DMS79 (cell line): ENCODE measurements at places on chromosomes 2 and 18.
A peak's percentile ranks its signal among the peaks of the same experiment; 100 is the strongest.

- DNase-seq = no peak
These were observed 509.6 kb upstream of the TCF4 start for GRCh38 chr18:56097621-56098020.

- no peak for DNase-seq
These were observed 42.2 kb downstream of the TAF4B start for GRCh38 chr18:26268454-26268853.

GRCh38 chr18:21575656-21576055 is 24.8 kb downstream of the ESCO1 start:
- no peak for DNase-seq

DNA sequence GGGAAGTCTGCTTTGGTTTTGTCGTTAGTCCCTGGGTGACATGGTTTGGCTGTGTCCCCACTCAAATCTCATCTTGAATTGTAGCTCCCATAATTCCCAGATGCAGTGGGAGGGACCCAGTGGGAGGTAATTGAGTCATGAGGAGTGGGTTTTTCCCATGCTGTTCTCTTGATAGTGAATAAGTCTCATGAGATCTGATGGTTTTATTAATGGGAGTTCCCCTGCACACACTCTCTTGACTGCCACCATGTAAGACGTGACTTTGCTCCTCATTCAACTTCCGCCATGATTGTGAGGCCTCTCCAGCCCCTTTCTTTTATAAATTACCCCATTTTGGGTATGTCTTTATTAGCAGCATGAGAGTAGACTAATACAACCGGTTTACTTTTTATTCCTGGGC is 405.8 kb upstream of the ID2 start:
- DNase-seq = no peak

DNA sequence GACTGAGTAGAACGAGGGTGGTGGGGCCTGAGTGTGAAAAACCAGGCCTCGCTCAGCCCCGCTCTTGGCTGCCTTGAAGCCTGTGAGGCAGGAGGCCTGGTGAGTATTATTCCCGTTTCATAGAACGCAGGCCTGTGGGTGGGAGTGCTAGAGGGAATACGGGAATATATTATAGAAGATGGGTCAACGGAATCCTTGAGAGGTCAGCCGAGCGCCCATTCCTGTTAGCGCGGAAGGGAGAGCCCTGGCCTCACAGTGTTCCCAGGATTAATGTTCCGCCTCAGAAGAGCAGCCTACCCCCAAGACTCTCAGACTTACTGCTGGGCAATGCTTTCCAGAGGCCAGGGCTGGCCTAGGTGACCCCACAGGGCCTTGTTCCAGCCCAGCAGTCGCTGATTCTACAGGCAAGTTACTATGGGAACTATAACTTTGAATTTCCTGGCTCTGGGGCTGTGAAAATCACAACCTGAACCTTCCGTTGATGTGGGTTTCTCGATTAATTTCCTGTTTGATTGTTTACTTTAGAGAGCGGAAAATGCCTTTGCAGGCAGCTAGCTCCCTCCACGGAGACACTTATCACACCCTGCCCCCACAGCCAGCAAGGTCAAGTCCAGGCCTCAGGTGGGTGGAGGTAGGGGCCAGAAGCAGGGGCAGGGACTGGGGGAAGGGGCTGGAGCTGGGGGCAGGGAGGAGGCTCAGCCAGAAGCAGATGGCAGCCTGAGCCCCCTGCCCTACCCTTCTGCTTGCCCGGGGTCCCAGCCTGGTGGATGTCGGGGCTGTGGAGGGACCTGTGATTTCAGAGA is 108.3 kb downstream of the SMAD7 start:
- DNase-seq = no peak

DNA sequence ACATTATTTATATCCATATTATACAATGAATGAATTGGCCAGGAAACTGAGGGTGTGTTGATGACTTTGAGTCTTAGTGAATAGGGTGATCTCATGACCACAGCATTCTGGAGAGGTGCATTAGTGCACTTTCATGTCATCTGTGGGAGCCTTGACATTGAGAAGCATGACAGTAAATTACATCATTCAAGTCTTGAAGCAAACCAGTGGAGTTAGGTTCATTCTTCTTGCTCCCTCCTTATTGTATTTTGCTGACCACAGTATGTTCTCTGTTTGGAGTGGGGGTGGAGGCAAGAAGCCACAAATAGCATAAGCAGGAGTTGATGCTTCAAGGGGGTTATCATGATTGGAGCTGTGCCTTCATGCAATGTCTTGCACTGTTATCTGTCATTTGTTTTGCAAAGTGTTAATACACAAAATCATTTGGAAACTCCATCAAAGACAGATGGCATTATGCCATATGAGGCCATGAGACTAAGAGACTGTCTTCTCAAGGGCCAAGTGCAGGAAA is 680.2 kb downstream of the NYAP2 start:
- DNase-seq = no peak

GRCh38 chr2:1972011-1972410 is 227.7 kb upstream of the PXDN start:
- DNase-seq = no peak

- DNase-seq = no peak
These were observed 26.9 kb upstream of the CCBE1 start for GRCh38 chr18:59724103-59724502.

- DNase-seq = no peak
These were observed 80.4 kb downstream of the SH3RF3 start for GRCh38 chr2:109209412-109209811.

DNA sequence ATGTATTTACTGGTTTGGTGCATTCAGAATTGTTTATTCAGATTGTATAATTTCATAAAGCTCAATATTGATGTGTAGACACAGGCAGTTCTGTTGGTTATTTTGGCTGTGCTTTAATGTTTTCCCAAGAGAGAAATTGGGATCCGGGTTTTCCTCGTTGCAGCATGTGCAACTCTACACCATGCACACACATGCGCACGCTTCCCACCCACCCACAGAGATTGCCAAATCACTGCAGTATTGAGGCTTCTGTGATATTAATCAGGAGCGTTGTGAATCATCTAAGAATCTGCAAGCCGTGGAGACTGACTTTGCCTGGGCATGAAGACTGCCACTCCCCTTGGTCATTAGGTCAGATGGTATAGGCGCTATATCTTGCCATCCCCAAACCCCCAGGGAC is 571.5 kb downstream of the SLC4A3 start:
- DNase-seq = no peak

DNA sequence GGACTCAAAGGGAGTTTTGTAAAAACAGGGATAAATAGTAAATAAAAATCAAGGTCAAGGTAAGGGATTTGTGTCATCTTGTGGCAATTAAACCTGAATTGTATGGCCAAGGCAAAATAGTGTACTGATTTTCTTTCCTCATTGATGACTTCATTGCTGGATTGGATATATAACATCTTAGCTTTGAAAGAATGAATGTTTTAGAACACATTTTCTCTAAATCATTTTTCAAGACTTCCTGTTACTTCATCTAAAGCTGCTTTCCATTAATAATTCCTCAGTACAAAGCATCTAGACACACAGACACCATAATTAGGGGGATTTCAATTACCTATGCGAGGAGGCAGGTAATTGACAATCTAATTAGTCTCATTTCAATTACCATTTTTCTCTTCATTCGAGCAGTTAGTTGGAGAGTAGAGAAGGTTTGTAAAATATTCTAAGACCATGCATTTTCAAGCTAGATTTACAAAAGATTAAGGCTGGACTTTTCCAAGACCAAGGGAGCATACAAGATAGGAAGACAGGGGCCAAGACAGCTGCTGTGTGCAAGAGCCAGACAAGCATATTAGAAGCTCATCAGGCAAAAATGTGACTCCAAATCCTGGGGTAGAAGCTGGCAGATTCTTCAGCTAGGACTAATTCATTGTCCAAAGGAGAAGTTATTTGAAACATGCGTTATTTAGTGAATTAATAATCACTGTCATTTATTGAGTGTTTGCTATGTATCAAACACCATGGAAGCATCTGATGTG is 253.6 kb downstream of the EPHA4 start:
- no peak for DNase-seq

- no peak for DNase-seq
These were observed 40.0 kb upstream of the INPP4A start for GRCh38 chr2:98404556-98405250.

- no peak for DNase-seq
These were observed 93.9 kb downstream of the SH3RF3 start for GRCh38 chr2:109222825-109223471.

- DNase-seq = no peak
These were observed 1.5 kb upstream of the GPBAR1 start for GRCh38 chr2:218259099-218259961.

DNA sequence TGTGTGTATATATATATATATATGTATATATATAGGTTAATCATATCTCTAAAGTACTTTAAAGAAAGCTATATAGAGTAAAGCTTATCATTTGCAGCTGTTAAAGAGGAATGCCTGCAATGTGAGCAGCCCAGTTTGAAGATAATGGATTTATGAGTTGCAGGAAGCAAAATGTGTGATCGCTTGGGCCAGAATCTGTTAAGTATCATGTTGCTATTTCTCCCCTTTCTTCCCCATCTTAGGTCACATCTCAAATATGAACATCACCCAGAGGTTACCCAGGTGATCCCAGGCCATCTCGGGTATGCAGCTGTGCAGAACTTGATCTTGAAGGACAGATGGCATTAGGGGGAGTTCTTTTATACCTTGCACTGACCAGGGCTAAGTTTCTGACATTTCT is 316.5 kb downstream of the MTX2 start:
- no peak for DNase-seq

DNA sequence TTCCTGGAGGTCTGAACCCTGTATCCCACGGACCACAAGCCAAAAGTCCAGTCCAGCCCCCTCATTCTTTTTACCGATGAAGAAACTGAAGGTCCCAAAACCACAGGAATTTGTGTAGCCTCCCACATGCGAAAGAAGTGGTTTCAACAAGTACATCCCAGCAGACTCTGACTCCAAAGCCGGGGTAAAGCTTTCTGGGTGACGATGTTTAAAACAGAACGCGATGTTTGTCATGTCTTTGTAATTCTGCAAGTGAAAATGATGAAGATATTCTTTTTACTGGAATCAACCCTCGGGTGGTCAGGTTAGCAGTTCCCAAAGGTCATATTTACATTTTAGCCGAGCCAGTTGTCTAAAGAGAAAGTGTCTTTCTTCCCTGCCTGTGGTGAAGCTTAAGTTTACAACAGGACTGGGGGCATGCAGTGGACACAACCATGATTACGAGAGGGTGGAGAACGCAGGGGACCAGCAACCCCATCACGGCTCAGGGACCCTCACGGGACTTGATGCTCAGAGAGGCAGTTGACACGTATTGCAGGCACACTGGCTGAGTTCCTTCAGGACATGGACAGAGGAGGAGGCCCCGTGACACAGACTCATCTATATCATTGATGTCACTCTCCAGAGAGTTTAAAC is 17.8 kb upstream of the TMEM131 start:
- DNase-seq = no peak

DNA sequence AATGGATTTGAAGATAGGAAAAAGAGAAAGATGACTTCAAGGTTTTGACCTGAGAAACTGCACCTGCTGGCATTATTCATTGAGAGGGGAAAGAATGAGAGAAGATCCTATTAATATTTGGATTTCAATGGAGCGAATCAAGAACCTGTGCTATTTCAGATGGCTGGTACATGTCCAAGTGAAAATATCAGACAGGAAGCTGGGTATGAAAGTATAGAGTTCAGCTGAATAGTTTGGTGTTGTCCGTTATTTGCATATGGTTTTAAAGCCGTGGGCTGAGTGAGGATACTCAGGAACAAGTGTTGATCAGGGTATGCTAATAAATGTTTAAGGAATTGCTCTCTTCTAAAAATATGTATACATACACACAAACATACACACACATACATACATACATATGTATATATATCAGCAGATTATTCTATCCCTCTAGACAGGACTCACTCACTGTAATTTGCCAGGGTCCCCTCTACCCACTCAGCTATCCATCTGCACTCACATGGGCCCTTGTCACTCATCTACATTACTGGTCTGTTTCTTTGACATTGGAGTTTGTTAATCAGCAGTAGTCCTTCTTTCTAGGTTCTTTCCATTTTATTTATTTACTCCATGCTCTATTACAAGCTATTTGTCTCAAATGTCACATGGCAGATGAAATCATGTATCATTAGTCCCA is 33.9 kb upstream of the IKZF2 start:
- no peak for DNase-seq

DNA sequence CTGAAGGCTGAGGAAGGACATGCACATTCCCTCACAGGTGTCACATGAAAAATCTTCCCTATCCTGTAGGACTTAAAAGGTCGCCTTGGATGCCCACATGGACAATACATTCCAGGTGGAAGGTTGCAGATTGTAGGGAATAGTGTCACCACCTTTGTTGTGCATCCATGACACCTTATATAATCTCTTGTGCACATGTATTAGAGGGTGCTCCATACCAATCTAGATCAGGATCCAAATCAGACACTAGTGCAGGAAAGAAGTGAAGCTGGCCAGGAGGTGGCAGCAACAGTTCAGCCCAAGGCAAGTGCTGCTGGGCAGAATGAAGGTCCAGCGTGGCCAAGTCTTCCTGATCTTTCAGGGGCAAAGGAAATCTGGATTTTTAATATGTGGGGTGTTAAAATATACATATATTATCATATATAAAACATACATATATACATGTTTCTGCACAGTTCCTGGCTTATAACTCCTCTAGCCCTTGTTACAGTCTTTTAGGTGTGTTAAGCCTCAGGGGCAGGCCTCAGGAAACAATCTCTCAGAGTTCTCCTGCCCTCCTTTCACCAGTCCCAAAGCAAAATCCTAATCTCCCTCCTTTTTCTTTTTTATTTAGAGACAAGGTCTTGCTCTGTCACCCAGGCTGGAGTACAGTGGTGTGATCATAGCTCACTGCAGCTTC is 16.6 kb downstream of the NIF3L1 start:
- DNase-seq = peak; percentile 7

DNA sequence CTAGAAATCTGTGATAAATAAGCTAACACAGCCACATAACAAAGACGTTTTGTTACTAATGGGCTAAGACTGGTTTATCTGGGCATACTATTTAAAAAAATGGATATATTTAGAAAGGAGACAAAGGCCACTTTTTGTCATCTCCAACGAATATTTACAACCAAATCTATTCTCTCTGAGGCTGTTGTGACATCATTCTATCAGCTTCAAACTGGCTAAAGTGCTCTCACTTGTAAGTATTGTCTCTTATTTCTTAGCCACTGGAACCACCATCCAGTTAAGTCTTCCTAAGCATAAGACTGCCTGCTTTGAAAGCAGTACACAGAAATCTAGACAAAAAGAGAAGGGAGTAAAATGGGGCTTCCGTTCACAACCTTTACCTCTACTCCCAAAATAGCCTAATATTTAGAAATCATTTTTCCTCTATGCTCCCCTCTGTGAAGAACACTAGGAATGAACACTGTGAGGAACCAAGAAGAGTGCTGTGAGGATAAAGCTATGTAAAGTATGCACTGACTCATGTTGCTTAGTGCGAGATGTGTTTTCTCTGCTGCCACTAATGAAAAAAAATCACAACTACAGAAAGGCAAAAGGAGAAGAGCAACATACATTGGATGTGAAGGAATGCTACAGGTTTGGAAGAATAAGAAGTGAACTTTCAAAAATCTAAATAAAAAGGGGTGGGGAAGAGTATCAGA is 264.1 kb downstream of the EXOC6B start:
- DNase-seq = no peak
